Right cardiac atrium (tissue), 5 donors: ENCODE measurements at places on chromosomes 2 and 18. TPM values are rescaled to one million over a fixed set of nuclear protein-coding genes. Genes with fewer than 3 reads are reported as not detected.

DNA sequence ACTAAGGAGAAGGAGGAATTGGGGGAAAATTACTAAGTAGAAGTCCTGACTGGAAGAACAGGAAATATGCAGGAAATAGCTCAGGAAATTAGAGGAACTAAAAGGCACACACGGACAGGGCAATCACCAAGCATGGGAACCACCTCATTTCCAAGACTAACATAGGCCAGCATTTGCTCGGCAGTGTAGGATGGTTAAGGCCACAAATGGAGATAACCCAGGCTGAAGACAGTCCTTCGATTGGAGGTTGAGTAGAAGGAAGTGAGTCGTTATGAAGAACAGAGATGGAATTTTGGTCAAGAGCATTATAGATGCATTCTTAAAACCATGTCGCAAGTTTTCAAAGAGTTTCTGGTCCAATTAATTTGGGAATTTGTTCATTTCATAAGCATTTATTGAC lies 401.4 kb downstream of the ALK start:
- no peak for DNase-seq

DNA sequence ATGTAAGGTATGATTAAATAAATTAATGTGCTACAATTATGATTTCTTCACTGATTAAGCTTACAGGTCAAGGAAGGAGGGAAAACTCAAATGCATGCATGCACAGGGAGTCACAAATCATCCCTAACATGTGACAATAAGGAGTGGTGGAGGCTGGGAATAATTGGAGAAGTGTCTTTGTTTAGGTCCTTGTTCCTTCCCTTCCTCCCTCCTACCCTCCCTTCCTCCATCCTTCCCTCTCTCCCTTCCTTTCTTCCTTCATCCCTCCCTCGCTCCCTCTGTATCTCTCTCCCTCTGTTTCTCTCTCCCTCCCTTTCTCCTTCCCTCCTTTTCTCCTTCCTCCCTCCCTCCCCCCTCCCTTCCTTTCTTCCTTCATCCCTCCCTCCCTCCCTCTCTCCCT lies 337.1 kb downstream of the CTNNA2 start:
- no peak for DNase-seq

GRCh38 chr2:17355608-17356329 lies 162.5 kb downstream of the RAD51AP2 start:
- no peak for DNase-seq

The SGPP2 gene
- 4.7 TPM for polyA plus RNA-seq

- DNase-seq = no peak
Measured at GRCh38 chr2:149084924-149085795, 46.7 kb downstream of the LYPD6B start.

The TUBA3D gene
- 28.0 TPM for polyA plus RNA-seq

The LIPT1 gene
- polyA plus RNA-seq = 12.4 TPM

- no peak for DNase-seq
Measured at GRCh38 chr2:99256677-99257076, 1.2 kb upstream of the LYG2 start.

GRCh38 chr2:222891890-222892289 lies 31.1 kb downstream of the ACSL3 start:
- DNase-seq = no peak

The FBXO15 gene
- 0.43 TPM for polyA plus RNA-seq

DNA sequence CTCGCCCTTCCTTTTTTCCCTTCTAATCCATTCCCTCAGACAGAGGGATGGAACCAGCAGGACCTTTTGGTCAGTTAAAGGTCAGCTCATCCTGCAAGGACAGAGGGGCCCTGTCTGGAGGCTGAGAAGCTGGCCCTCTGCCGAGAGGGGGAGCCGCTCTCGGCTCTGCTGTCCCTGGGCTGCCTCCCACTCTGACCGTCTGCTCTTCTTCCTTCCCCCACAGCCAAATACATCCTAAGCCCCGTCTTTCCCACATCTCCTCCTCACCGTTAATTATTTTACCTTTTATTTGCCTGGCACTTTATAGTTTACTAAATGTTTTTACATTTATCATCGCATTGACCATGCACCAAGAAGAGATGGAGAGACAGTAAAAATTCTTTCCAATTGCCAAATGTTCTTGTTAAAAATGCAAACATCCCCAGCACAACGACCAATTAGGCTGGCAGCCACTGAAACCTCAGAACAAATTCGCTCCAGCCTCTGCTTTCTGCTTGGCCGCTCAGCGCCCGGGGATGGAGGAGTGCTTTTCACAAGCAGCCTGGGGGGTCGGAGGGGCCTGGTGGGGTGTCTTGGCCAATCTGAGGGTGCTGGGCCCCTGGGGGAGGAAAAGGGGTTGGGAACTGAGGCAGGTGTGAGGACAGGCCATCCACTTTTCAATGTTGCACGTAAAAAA lies 123.7 kb downstream of the TNS1 start:
- DNase-seq = no peak

GRCh38 chr18:68555879-68556301 lies 159.0 kb downstream of the TMX3 start:
- DNase-seq = no peak

DNA sequence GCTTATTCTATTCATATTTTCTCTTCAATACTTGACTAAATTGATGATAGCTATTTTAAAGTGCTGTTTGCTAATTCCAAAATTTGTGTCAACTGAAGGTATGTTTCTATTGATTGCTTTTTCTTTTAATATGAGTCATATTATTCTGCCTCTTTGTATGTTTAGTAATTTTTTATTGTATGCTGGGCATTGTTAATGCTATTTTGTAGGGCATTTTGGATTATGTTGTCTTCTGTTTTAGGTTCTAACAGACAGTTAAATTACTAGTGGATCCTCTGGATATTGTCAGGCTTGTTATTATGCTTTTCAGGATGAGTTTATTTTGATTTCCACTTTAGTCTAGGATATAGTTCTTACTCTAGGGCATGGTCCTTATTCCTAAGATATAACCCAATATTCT lies 55.6 kb downstream of the C1QL2 start:
- no peak for DNase-seq

DNA sequence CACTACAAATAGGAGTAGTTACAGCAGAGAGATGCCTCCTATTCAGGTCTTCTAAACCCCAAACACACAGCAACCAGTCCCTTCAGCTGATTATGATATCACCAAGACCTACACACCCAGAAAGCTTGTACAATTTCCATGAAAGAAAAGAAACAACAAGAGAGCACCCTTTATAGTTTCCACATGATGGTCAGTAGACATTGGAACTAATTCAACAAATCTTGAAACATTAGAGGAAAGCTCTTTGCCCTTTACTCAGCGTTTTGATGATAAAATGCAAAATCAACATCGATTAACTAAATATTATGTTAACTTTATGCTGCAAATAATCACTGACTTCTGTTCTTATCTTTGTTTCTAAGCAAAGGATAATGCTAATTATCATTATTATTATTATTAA lies 393.6 kb upstream of the ID2 start:
- DNase-seq = no peak

DNA sequence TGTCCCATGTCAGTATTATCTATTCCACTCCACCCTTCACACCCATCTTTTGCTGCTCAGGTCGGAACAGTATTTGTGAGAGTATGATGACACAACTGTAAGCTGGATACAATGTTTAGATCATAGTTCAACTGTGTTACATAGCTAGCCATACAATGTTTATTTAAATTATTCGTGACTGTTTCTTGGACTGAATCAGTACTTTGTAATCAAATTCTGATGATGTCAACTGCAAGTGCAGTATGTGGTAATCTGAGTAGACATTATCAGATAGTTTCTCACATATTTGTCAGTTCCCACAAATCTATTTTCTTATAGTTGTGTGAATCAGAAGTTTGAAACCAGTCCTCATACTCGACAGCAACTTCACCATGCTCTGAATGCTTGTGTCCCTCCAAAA lies 177.6 kb downstream of the ZNF407 start:
- DNase-seq = no peak

The KLHL30 gene
- 15.9 TPM for polyA plus RNA-seq

GRCh38 chr2:168583710-168584521 lies 127.8 kb downstream of the CERS6 start:
- DNase-seq = no peak

The ZNF892 gene
- polyA plus RNA-seq = 0.97 TPM

DNA sequence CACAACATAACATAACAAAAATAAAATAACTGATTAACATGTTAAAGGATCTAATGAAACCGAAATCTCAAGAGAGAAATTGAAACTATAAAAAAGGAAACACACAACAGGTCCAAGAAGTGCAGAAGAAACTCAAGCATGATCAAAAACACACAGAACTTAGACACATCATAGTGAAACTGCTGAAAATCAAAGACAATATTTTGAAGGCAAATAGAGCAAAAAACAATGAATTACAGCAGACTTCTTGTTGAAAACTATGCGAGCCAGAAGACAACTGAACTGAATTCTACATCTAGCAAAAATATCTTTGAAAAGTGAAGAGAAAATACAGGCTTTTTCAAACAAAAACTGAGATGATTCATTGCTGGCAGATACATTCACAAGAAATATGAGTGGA lies 61.3 kb downstream of the UGP2 start:
- DNase-seq = no peak

The ZNF638 gene
- polyA plus RNA-seq = 69.9 TPM

The PLA2R1 gene
- polyA plus RNA-seq = 1.8 TPM

- DNase-seq = no peak
Measured at GRCh38 chr2:159450180-159450579, 163.7 kb upstream of the WDSUB1 start.

DNA sequence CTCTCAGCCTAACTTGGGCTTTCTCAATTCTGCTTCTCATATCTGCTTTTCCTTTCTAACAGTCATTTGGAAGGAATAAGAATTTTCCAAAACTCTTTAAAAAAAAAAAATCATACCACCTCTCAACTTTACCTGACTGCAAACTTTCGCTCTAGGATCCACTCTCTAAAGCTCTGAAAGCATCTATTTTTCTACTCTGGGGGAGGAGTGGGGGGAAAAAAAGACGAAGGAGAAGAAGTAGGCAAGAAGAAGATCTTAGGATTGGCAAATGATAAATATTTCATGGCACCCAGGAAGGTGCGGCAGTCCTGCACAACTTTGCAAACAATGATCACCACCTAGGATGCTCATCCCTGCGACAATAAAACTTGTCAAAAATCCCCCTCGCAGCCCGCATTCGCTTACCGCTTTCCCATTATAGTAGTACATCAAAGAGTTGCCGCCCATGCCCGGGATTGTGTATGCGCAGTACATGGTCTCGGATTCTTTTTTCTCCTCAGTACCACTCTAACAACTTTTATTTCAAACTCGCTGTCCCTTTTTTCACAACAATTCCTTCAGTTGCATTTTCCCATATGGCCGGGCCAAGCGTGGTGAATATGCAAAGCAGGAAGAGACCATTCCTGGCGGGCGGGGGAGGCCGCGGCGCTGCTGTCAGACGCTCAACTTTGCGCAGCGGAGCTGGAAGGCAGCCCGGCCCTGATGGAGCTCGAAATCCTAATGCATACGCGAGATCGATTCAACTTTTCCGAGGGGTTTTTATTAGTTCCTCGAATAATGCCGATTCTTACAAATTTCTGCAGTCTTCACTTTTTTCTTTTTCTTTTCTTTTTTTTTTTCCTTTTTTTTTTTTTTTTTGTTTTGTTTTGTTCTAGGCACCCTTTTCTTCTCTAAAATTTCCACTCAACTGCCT lies 266.5 kb downstream of the TCF4 start:
- peak; percentile 98 for DNase-seq

The REEP1 gene
- 16.5 TPM for polyA plus RNA-seq

The ANKRD30BL gene
- not detected for polyA plus RNA-seq

GRCh38 chr2:52539026-52539970 lies 1228.3 kb upstream of the CHAC2 start:
- no peak for DNase-seq

- DNase-seq = no peak
Measured at GRCh38 chr18:78787751-78788150, 191.9 kb upstream of the SALL3 start.

- no peak for DNase-seq
Measured at GRCh38 chr2:138534791-138535190, 33.2 kb downstream of the SPOPL start.

DNA sequence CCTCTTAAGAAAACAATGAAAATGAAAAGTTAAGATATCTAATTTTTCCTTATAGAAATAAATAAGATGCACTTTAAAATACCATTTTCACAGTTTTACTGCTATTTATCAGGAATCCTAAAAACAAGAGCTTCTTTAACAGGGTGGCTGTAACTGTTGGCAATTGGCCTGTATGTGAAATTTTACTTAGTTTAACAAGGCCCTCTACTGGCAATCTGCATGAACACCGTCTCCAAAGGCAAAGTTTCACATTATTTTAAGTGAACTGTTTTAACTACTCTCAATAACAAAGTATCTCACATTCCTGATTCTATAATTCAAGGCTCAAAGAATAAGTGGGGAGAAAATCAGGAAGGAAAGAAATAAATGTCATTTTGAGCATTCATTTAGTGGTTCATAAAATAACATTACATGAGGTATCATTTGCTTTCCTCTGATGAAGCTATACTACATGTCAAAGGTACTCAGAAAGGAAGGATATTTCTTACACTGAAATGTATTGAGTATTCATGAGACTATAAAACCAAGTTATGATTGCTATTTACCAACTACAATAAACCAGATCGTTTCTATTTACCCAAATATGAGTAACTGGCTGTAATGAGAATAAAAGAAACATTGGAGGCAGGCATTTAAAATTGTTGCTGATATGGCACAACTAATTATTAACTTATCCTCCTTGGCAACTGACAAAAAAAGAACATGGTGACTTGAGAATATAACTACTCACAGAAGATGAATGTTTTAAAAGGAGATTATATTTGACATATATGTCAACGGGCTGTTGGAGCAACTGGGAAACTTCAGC lies 7.0 kb downstream of the NCKAP5 start:
- no peak for DNase-seq

GRCh38 chr2:25790074-25790790 lies 88.1 kb downstream of the ASXL2 start:
- no peak for DNase-seq

The TMEM247 gene
- not detected for polyA plus RNA-seq

DNA sequence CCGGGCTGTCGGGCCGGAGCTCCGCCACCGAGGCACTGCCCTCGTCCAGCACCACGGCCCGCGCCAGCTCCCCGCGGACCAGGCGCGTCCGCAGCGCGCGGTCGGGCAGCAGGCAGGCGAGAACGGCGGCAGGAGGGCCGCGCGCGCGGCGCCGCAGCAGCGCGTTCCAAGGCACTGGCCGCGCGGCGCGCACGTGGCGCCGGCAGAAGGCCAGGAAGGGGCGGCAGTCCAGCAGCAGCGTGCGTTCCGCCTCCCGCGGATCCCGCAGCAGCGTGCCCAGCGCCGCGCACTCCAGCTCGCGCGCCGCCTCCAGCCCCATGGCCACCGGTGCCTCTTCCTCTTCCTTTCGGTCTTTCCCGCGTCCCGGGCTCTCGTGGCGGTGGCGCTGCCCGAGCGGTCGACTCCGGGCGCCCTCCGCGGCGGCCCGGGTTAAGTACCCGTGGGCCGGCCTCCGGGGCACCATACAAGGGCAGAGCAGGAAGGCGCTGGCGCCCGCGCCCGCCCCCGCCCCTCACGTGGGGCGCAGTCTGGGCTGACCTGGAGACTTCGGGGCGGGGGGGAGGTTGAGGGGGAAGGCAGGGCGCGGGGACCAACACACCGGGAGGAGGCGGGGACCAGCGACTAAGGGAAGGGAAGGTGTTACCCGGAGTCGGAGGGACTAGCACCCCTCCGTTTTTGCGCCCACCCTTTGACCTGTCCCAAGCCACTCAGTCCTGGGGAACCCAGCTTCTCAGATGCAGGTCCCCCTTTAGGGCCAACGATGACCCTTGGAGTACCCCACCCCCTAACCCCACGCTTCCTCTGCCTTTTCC lies at the start of gene DUSP2:
Gene DUSP2 (minus strand): TSS at position 405 of the 812 bp plus-strand sequence. CDS start 86 bp downstream, at position 319.
- peak; percentile 91 for DNase-seq

GRCh38 chr2:43199492-43200488 lies 26.6 kb downstream of the ZFP36L2 start:
- DNase-seq = no peak

- no peak for DNase-seq
Measured at GRCh38 chr18:50310080-50310479, 22.6 kb upstream of the CXXC1 start.
